Astrocyte of the hippocampus (primary cell): ENCODE measurements at places on chromosomes 2 and 18.

DNA sequence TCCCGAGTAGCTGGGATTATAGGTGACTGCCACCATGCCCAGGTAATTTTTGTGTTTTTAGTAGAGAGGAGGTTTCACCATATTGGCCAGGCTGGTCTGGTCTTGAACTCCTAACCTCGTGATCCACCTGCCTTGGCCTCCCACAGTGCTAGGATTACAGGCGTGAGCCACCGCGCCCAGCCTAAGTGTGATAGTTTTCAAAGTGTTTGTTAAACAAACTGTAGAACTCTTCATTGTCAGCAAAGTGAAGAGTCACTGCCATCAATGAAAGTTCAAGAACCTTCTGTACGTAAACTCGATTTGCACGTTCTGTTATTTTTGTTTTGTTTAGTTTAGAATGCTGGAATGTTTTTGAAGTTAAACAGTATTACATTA lies 18.0 kb upstream of the SOS1 start:
- DNase-seq: no peak

DNA sequence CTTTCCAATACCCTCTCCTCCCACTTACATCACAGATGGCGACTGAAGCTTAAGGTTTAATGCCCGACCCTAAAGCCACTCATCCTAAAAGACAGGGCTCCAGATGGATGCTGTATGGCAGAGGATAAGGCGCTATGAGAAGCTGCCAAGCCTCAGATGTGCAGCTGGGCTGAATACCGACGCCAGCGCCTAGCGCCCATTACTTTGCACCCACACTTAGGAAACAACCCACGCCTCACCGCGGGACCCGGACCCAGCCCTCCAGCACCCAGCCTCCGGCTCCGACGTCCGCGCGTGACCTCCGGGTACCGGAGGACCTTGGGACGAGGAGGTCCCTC lies 335 bp downstream of the TRAK2 start:
- no peak for DNase-seq

- no peak for DNase-seq
These were observed 39.4 kb upstream of the GALR1 start for GRCh38 chr18:77210249-77210648.

DNA sequence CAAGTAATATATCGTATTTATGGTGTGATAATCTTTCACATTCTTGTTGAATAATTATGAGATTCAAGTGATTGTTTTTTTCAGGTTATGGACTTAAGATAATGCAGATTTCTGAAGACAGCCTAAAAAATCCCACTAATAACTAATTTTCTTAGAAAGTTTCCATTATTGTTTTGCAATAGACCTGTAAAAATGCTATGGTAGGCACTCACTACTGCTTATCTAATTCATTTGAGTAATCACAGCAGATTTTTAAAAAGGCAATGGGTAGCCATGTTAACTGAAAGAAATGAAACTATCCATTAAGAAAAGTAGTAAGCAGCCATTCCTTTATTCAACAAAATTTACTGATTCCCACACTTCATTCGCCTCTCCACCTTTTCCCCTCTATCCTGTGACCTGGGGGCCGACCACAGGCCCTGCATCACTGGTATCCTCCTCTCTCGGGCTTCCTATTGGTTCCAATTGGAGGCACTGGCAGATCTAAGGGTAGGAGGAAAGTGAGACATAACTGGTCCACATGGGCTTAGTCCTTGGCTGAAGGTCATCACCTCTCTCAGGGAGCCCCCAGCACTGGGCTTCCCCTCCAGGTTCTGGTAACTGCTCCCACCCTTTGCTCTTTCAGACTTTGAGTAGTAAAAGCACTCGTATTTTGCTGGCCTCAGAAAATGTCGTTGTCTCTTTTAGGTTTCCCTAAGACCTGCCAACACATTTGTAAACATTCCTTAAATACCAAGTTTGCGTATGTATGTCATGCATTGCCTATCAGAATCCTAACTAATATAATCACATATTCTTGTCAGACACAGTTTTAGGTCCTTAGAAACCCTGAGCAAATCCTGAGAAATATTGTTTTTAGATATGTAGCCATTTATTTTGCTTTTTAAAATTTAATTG lies 18.5 kb downstream of the RBMS1 start:
- DNase-seq: no peak

DNA sequence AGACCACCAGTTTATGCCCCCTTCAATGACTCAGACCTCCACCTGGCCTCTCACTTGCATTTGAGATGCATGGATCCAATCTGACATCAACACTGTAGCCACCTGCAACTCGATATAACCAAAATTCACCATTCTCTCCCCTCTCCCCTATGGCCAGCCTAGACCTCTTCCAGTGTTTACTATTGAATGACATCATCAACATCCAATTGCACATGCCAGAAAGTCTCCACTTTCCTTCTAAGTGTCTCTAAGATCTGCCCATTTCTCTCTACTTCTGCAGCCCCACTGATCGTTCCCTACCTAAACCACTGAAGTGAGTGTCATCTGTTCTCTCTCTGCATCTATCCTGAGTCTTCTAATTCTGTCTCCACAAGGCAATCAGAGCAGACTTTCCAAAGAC lies 151.3 kb upstream of the APCDD1 start:
- no peak for DNase-seq

DNA sequence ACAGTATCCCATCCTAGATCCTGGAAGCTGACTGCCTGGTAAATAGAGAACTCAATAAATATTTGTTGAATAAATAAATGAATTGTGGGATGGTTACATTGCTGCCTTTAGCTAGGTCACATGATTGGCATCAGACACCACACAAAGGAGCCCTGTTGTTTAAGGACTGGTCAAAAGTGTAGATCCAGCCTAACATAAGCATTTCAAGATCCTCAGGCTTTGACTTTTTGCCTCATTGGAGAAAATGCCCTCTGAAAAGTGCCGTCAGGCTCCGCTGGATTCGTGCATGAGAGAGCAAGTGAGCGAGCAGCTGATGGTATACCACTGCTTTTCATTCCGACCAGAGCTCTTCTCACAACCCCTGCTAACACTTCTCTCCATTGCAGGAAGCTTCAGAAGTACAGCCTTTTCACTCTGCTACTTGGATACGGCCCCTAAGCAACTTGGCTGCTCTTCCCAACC lies 1.3 kb upstream of the ZNF24 start:
- peak; percentile 60 for DNase-seq

- DNase-seq: no peak
These were observed 104.0 kb downstream of the DYSF start for GRCh38 chr2:71557321-71557720.

- no peak for DNase-seq
These were observed 259 bp downstream of the NPAS2 start for GRCh38 chr2:100820273-100820522.

- no peak for DNase-seq
These were observed 447.6 kb upstream of the ID2 start for GRCh38 chr2:8234253-8234652.

DNA sequence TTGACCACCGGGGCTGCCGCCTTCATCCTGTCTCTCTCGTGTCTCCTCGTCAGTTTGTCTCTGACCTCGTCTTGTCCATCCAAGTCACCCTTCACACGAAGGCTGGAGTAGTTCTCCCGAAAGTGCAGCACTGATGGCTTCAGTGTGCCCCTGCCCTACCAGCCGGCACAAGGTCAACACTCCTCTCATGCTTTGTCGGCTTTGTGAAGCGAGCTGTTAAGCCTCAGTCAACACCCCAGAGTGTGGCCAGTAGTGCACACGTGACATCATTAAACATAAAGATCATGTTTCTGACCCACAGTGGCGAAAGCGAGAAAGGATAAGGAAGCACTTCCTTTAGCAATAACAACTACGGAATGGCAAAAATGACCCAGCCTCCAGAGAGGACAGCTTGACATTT lies 23.2 kb downstream of the ACKR3 start:
- DNase-seq: no peak
